ENCODE measurements at places on chromosomes 5 and 9. TPM values are rescaled to one million over a fixed set of nuclear protein-coding genes. Genes with fewer than 3 reads are reported as not detected.

Gene BTNL3
- total RNA-seq: not detected

Gene SCGB3A2
- not detected for total RNA-seq

Gene DCANP1
- not detected for total RNA-seq

Gene STPG3
- not detected for total RNA-seq

Gene TRPM6
- under 0.01 TPM for total RNA-seq

Gene WNK2
- not detected for total RNA-seq

Gene CD72
- total RNA-seq: 1.9 TPM

Gene IL4
- total RNA-seq: not detected

Gene NFIL3
- 18.8 TPM for total RNA-seq

Gene TAF11L10
- total RNA-seq: not detected

Gene UBE2QL1
- 0.25 TPM for total RNA-seq

Gene FOXD4L3
- total RNA-seq: not detected

Gene RLN1
- total RNA-seq: 0.18 TPM

Gene GPR107
- total RNA-seq: 30.9 TPM

Gene SCAMP1
- total RNA-seq: 29.9 TPM

Gene C5orf58
- not detected for total RNA-seq

Gene ADAMTSL2
- not detected for total RNA-seq

Gene PALM2AKAP2
- total RNA-seq: 4.2 TPM

Gene NMUR2
- not detected for total RNA-seq

All from fibroblast of the aortic adventitia (primary cell).